8988T (cell line): ENCODE measurements at places on chromosomes 16 and 17.

GRCh38 chr17:18258356-18259038 lies at the start of gene FLII:
FLII (minus strand) TSS chr17:18258738; CDS start chr17:18258690, 48 bp downstream.
- DNase-seq: peak; percentile 68

DNA sequence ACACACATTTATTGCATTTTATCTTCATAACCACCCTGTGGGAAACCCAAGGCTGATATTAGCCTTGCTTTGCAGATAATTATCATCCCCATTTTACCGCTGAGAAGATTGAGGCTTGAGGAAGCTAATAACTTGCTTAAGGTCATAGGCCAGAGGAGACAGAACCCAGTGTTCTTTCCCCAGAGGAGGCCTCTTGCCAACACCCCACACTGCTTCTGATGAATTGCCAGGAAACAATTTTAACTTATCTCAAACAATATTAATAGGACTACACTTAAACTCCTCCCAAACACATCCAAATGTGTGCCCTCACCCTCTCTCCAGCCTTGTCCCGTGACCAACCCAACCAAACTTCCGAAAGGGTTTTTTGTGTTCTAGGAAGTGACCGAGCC lies 2.1 kb upstream of the SPG7 start:
- DNase-seq: no peak

DNA sequence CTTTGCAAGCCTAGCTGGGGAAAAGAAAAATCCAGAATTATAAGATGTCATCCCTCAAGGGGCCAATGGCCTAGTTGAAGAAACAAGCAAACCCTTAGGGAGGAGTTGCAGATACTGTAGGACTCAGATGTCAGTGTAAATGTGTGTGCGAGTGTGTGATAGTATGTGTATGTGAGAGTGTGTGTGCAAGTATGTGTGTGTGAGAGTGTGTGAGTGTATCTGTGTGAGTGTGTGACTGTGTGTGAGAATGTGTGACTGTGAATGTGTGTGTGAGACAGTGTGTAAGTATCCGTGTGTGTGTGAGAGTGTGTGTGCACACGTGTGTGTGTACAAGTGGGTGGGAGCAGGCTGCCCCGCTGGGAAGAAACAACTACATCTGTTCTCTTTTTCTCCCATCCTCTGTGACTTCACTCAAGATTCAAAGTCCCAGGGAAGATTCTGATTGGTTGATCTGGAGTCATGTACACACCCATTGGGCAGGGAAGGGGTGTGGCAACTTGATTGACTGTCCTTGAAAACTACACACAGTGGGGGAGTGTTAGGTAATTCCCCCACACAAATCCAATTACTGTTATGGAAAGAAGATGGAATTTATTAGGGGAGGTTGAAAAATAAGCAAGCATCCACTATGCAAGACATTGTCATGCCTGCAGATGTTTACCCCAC lies 40.7 kb downstream of the IRX3 start:
- DNase-seq: no peak

GRCh38 chr17:64938925-64939474 lies 19.7 kb upstream of the LRRC37A3 start:
- peak; percentile 37 for DNase-seq

- DNase-seq: no peak
Observed at GRCh38 chr17:45258981-45259380, 2.9 kb downstream of the SPATA32 start.

DNA sequence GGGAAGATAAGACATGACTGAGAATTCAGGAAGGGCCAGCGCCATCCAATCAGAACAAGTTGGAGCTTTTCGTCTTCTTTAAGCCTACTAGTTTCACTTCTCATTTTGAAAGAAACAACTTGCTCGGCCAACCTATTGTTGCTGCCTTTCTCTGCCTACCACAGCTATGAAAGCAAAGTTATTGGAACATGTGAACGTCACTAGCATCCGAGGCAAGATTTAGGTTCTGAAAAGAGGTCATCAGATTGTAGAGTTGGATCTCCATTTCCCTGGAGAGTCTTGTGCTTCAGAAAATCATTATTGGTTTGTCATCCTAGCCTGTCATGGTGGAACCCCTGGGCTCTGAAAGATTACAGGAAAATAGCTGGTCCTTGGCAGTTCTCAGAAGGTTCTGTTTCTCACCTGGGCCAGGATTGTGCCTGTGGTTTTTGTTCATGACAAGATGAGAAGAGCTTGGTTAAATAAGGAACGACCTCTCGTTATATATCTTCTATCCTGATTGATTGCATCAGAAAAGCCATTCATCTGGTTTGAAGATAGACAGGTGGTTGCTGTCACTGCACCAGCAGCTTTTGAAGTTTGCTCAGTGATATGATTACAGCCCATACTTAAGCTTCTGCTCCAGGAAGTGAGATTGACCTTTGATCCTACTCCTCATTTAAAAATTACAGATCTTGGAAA lies 25.3 kb downstream of the CDH13 start:
- no peak for DNase-seq

DNA sequence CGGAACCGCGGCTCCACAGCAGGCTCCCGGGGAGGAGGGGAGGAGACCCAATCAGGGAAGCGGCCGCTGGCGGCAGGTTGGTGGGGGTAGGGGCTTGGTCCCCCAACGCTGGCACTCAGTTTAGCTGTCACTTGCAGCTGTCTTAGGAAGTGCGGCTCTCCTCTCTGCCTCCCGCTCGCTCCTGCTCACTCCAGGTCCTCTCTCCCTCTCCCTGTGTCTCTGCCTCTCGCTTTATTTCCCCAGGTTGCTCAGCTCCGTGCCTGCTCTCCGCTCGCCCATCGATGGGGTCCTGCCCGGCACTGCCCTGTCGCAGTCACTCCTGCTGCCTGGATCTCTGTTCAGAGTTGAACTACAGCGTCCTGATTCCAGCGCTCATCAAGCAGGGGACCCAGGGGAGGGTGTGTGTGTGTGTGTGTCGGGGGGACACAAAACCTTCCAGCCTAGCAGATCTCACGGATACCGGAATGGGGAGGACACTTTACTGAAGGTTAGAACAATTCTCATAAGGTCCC lies 145.6 kb downstream of the ENGASE start:
- DNase-seq: no peak

- DNase-seq: no peak
Observed at GRCh38 chr17:8664456-8665126, 34.1 kb upstream of the MYH10 start.

- DNase-seq: no peak
Observed at GRCh38 chr16:53372992-53373871, 61.0 kb upstream of the RBL2 start.

GRCh38 chr17:13353590-13353989 lies 248.1 kb downstream of the HS3ST3A1 start:
- DNase-seq: no peak

DNA sequence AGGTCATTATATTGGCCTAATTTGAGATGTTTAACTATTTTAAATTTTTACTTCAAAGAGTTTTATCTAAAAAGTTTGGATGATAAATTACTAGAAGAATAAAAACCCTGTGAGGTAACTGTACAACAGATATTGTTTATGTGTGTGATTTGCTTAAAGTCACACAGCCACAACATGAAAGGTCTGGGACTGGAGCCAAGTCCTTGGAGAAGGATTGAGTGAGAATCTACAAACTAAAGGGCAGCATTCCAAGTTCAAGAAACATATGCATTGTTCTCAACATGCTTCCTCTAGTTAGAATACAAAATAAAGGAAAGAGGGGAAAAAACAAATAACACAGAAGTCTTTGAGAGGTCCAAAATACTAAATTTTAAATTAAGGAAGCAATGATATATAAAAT lies 131.5 kb upstream of the MON1B start:
- no peak for DNase-seq
